ENCODE measurements at places on chromosomes 1 and 21. TPM values are rescaled to one million over a fixed set of nuclear protein-coding genes. Genes with fewer than 3 reads are reported as not detected.

GRCh38 chr21:31182231-31183140, 144.2 kb upstream of the KRTAP19-8 start:
- no peak for DNase-seq

DNA sequence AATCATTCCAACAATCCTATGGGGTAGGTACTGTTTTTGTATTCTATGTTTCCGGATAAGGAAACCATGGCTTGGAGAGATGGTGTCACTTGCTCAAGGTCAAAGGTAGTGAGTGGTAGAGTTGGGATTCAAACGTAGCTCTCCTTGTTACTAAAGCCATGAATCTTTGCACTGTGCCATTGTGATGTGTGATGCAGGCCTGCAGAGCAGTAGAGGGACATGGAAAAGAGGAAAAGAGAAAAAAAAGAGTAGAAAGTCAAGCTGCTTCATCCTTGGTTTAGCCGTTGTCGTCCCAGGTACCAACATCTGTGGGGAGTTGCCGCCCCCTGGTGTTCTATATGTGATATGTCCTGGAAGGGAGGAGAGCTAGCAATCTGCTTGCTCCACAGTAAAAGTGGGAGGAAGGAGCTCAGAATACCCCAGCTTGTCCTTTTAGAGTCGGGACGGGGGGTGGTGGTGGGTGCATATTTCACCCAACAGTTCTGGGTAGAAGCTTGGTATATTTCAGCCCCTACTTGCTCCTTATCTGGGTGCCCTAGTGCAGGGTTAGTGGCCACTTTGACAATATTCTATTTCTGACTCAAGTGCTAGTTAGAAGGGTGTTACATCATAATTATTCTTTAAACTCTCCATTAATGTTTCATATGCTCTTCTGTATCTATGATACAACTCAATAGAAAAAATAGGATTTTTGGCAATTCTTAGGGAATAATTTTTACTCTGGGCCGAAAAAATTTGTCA, 98.4 kb downstream of the EBNA1BP2 start:
- DNase-seq: peak; percentile 85

DNA sequence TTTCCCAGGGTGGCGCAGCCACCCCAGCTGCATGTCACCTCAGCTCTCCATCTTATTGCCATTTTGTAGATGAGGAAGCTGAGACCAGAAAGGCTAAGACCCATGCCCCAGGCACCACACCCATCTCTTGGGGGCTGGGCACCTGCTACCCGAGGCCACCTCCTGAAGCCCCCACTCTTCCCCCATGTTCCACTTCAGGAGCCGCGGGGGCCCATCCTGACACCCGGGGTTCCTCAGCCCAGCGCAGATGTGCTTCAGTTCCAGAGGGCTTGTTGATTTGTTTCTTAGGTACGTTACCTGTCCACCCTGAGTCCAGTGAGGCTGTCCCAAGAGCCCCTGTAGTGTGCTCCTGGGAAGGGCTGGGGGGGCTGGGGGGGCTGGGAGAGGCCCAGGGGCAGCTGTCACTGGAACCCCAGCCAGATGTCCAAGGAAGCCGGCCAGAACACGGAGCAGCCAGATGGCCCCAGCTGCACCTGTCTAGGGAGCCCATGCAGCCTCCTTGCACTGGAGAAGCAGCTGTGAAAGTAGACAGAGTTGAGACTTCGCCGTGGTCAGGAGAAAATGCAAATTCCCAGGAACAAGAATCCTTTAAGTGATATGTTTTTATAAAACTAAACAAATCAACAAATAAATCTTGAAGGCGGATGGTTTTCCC, 17.1 kb upstream of the CCDC27 start:
- DNase-seq: no peak

GRCh38 chr1:23169727-23170335, 1.2 kb upstream of the LUZP1 start:
- peak; percentile 68 for DNase-seq

DNA sequence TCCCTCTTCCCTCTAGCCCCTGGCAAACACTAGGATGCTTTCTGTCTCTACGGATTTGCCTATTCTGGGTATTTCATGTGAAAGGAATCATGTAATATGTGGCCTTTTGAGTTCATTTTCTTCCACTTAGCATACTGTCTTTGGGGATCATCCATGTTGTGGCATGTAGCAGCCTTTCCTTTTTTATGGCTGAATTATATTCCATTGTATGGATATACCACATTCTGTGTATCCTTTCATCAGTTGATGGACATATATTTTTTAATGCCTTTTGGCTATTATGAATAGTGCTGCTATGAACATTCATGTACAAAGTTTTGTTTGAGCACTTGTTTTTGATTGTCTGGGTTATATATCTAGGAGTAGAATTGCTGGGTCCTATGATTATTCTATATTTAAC, 258.4 kb upstream of the CSF3R start:
- DNase-seq: no peak

GRCh38 chr1:27122652-27123051, 32.3 kb downstream of the SLC9A1 start:
- DNase-seq: peak; percentile 94

GRCh38 chr1:113660088-113660487, 99.2 kb downstream of the PHTF1 start:
- DNase-seq: no peak

DNA sequence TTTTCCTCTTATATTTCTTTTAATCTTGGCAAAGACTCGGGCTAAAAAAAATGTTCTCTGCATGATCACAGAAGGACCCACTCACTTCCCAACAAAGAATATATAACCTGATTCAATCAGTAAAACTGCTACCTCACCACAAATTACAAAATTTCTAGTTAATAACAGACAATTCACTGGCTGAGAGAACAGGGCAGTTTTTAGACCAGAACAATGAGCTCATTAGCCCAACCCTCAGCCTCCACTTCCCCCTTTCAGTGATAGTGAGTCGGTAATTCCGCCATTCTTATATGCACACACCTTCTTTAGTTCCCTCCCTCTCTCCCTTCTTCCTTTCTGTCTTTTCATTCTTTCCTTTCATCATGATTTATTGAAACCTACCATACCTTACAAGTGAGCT, 8.9 kb downstream of the SIPA1L2 start:
- no peak for DNase-seq

GRCh38 chr1:163758977-163759670, 437.4 kb downstream of the NUF2 start:
- DNase-seq: no peak

GRCh38 chr1:209505044-209505443, 78.5 kb upstream of the CAMK1G start:
- no peak for DNase-seq

DNA sequence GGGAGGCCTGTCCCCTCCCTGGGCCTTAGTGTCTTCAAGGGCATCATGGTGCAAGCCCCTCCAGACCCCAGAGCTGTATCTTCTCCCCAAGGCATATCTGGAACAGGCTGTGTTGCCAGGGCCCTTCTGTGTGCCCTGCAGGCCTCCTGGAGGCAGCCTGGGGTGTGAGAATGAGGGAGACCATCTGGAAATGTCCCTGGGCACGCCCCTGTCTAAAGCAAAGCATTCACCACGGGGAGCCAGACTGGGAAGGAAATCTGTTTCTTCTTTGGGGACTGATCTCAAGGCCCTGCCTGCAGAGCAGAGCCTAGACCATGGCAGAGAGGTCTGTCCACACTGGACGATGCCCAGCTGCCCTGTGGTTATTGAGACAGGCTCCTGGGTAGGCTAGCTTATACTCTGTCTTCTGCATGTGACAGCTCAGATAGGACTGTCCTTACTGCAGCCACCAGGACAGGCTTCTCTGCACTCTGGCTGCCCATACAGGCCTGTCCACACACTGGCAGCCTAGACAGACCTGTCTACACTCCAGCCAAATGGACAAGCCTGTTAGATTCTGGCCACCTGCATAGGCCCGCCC, 24.6 kb downstream of the PODN start:
- no peak for DNase-seq

DNA sequence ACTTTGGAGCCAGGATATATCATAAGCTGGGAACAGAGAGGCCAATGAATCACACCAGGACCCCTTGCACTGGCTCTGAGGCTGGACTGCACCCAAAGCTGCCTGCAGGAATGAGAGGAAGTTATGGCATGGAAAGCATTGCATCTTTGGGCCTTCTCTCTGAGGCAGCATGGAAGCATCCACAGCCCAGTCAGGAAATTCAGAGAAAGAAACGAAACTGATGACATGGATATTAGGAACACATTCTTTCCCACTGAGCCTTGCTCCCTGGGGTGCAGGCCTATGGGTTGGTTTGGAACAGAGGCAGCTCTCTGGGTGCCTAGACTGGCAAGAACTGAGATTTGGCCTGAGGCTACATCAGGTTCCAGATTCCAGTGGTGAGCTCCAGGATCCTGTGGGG, 98.6 kb downstream of the NGF start:
- no peak for DNase-seq

DNA sequence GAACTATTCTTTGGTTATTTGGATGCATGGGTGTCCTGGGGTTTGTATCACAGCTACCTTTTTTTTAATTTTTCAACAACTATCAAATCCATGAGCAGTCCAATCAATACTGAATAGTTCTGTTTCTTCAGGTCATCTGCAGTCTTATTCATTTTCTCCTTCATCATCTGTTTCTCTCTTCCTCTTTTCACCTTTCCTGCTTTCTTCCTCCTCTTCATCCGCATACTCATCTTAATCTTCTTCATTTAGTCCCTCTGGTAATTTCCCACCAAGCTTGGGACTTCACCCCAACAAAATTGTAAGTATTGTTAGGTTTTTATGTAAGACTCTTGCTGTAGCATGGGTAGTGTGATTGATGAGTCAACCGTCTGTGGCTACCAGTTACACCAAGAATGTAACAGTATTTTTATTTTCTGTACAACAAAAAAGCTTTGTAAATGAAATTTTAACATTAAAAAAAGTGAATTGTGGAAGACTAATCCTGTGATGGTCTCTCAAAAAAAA, 184.1 kb upstream of the RNPC3 start:
- no peak for DNase-seq

DNA sequence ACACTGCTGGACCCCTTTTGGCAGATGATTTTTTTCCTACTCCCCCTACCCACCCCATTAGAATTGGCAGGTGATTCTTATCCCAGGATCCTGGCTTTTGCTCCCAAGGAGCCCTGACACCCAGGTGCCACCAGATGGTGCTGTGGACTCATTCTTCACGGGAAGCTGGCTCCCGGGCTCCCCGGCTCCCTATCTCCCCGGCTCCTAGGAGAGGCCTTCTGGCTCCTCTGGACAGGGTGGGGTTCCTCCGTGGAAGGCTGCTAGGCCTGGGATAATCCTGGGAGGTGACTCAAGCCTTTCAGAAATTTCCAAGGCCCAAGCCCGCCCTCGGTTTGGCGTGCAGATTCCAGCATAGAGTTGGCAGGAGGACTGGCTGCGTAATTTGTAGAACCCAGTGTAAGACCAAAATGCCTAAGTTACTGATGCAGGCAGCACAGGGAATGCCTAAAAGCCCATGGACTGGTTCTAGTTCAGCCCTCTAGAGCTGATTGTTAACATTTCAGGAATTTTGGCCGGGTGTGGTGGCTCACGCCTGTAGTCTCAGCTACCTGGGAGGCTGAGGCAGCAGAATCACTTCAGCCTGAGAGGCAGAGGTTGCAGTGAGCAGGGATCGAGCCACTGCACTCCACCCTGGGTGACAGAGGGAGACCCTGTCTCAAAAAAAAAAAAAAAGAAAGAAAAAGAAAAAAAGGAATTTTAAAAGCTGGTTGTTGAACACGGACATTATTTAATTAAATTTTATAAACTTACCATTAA, 6.8 kb upstream of the BSDC1 start:
- DNase-seq: peak; percentile 90

- DNase-seq: peak; percentile 70
These were observed at the start of gene ATPAF1 for GRCh38 chr1:46667782-46668760. Gene ATPAF1, minus strand, starts transcription at chr1:46668364. Its CDS starts 42 bp downstream, at chr1:46668322.

DNA sequence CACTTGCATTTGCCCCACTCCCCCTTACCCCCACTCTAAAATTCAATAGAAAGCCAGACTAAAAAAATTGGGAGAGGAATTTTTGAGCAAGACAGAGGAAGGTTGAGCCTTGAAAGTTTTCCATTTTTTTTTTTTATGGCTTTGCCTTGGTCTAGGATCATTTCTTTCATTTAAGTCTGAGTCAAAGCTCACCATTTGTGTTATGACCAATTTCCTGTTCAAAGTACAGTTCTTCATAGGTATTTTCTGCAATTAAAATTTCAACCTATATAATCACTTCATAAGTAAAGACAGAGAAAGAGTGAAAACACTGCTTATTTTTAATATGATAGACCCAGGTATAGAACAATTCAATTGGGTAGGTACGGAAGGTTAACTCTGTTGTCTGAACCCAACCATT, 436.6 kb upstream of the ADGRL2 start:
- no peak for DNase-seq

DNA sequence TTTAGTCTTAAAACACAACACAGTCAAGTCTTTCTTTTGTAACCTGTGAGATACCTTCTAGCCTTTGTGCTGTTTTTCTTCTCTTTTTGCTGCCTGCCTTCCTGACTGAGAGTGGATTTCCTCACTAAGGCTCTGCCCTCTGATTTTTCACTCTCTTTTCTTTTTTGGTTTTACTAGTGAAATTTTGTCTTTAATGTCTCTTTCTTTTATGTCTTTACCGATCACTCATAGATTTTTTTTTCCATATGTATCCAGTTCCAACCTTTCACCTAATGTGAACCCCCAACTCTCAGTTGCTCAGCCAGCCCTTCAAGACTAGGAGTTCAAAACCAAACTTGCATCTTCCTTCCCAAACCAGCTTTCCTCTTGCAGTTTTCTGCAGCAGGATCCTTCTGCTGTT, 6.5 kb downstream of the LGALS8 start:
- no peak for DNase-seq

GPR37L1 gene
- polyA plus RNA-seq: 0.13 TPM

NPR1 gene
- 10.4 TPM for polyA plus RNA-seq

SLC1A7 gene
- polyA plus RNA-seq: 0.05 TPM

MRPL24 gene
- 239 TPM for polyA plus RNA-seq

ZNF695 gene
- polyA plus RNA-seq: not detected

HEYL gene
- polyA plus RNA-seq: 7.4 TPM

AKR7A3 gene
- 4.9 TPM for polyA plus RNA-seq

TPTE gene
- polyA plus RNA-seq: not detected

DCST1 gene
- polyA plus RNA-seq: not detected
